ENCODE measurements at places on chromosomes 7 and 10.

DNA sequence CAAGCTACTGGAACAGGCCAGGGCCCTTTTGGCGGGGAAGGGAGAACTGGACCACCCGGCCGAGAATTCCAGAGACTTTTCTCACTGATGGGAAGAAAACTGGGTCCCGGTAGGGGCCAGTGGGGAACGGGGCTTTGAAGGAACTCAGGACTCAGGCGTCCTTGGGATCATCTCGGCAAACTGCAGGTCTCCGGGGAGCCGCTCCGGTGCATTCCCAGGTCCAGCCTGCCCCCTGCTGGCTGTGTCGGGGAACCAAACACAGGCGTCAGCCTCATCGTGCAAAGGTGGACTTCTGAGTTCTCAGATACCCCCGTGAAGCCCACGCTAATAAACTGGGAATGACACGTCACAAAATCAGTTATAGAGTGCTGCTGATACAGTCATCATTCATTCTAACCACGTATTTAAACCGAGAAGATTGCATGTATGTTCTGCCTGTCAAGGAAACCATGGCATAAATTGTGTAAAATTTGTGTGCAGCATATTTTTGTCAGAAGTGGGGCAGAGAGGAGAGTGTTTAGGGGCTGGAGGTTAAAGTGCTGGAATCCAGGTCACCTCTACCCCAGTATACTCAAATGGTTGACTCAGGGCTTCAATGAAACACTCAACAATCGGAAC, 76.1 kb upstream of the CPXM2 start:
- DNase-seq: peak; percentile 41

DNA sequence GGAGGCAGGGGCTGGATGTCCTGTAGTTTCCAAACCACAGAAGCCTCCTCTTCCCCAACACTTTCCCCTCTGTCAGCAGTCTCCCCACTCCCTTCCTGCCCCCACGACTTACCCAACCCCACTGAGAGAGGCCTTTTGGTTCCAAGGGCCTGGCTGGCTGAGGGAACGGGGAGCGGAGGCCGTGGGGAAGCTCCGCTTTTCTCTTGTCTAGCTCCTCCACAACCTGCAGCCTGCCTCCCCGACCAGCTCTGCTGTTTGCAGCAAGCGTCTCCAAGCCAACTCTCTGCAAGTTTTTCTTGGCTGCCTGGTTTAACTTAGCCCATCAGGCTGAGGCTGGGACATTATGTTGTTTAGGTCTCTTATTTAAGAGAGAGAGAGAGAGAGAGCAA, 126.8 kb downstream of the NEURL1 start:
- DNase-seq: no peak

GRCh38 chr10:99279626-99280111, 44.0 kb upstream of the HPSE2 start:
- DNase-seq: no peak

- DNase-seq: peak; percentile 52
Observed at GRCh38 chr7:2052657-2053048, 180.1 kb downstream of the MAD1L1 start.

All from NCI-H1092 treated with DMSO at 0.1 percent for 48 hours (cell line).